ENCODE measurements at places on chromosomes 2 and 18. TPM values are rescaled to one million over a fixed set of nuclear protein-coding genes. Genes with fewer than 3 reads are reported as not detected.

- no peak for DNase-seq
Observed at GRCh38 chr2:127650041-127650784, 4.3 kb downstream of the GPR17 start.

GRCh38 chr18:62464266-62464665 lies 58.6 kb upstream of the ZCCHC2 start:
- no peak for DNase-seq

DNA sequence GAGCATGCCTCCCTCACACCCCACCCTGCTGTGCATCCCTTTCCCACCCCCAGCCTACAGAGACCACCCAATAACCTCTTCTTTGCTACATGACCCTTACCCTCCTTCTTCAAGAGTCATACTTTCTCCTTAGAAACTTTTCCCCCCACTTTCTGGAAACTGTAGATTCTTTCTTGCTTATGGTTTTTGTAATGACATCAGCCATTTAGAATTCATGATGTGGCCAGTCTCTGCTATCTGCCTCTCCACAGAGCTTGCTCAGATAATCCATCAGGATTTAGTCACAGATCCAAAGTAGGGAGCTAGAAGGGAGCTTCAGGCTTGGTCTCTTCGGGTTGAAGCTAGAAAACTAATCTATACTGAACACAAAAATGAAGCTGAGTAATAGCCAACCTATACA lies 36.5 kb downstream of the GALM start:
- no peak for DNase-seq

GRCh38 chr2:138086576-138086975 lies 122.3 kb downstream of the HNMT start:
- DNase-seq: no peak

- no peak for DNase-seq
Observed at GRCh38 chr2:196249860-196250259, 78.5 kb upstream of the STK17B start.

GRCh38 chr2:101521487-101521886 lies 46.6 kb upstream of the RFX8 start:
- DNase-seq: no peak

- DNase-seq: no peak
Observed at GRCh38 chr2:157432475-157433106, 11.3 kb downstream of the CYTIP start.

DNA sequence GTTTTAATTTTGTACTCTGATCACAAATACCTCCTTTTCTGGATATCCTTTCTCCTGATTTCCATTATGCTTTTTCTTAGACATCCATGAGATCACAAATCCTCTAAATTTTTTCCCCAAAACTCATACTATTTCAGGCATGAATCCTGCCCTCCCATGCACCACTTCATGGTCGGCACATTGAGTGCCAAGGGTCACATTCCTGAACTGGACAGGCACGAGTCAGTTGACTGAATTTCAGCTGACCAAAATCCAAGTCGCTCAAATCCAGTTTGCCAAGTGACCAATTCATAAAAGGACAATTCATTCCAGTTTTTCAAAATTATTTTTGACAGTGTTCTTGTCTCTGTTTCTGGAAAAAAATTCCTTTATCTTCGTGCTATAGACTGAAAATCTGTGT lies 22.1 kb downstream of the DYNAP start:
- no peak for DNase-seq

DNA sequence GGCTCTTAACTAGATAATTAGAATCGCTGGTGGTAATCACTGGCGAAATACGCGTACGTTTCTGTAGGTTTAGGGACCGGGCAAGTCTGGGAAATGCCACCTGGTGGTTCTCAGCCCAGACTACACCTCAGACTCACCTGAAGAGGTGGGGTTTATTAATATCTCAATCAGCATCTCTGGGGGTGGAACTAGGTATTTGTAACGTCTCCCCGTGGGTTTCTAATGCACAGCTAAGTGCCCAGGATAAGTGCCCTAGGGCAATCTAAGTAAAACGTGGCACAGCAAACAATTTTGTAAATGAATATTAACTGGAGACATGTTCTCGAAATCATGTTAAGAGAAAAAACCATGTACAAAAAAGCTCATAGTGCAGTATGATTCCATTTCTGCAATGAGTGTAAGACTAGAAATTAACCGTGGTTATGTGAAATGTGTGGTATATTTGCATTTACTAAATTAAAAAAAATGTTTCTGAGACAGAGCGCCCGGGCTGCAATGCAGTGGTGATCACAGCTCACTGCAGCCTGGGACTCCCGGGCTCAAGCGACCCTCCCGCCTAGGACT lies 760 bp upstream of the CNOT11 start:
- peak; percentile 70 for DNase-seq

DNA sequence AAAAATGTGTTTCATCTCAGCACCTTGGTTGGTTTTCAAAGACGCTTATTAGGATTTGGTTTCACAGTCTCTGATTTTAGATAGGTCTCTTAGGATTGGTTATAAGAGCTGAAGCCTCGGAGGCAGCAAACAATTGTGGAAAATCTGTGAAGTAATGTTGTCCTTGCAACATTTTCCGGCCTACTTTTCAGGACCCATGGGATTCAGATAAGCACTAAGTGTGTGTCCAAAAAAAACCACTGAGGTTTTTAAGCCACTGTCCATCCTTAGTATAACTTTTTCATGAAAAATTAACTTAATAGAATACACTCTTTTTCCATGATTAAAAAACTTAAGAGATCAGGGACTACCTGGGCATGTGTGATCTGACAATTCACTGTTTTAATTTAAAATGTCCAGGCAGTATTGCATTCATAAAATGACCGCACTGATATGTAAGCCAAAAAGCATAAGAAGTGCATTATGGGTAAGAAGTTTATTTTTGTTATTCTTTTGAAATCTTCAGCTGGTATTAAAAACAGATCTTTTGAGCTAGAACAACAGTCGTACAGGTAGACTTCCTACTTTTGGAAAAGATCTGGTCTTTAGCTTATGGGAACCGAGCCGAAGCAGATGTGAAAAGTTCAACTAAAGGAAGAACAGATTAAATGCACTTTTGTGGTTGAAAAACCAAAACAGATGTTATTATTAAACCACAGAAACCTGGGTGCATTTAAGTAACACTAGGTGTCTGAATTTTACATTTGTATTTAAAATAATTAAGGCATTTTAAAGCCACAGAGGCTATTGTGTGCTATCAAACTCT lies 479.4 kb upstream of the ZEB2 start:
- no peak for DNase-seq

DNA sequence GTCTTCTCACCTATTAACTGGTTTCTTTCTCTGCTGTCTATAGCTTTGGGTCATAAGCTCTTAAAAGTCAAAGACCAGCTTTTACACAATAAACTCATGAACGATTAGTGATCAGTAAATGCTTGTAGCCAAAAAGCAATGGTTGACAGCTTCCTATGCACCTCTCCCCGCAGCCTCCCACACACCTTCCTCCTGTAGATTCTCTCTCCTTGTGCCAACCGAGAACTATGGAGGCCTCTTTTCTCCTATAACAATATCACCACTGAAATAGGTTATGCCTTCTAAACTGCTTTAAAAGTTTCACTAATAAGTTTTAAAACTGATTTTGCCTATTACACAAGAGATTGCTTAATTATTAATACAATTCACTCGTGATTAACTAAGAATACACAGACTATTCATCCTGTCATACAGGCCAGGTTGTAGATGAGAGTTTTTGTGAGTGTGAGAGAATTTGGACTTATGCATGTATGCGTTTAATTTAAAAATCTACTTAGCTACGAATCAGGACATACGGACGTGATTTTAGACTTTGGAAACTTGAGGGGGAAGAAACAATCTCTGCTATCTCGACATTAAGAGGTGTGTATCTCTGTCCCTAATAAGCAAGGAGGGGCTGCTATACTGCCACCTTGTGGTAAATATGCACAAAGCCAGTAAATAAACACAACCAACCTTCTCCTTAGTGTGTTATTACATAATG lies 229.1 kb upstream of the RBBP8 start:
- peak; percentile 71 for DNase-seq

DNA sequence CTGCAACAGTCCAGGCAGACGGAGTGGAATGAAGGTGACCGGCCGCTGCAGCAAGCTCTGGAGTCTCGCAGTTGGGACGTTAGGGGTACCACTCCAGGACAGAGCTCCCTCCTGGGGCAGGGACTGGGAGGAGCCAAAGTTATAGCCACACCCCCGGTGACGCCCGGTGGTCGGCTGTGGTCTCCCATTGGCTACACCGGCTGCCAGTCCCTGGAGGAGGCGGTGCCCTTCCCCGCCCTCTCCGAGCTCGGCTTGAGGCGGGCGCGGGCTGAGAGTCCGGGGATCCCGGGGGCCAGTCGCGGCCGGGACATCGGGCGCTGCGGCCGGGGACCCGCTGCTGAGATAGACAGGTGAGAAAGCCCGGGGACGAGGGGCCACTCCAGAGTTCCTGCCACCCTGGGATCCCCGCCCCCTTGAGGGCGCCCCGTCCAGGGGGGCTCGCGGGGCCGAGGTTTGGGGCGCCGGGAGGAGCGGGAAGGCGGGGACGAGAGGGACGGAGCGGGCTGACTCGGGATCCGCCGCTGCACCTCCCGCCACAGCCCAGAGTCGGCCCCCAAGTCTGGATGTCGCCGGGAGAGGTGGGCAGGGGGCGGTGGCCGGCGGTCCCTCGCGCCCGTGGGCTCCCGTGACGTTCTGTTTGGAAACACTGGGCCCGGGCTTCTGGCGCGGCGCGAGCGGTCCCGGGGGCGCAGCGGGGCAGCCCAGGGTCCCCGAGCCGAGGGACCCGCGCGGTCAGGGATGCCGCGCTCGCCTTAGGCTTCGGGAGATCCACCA lies at the start of gene PLEKHH2:
Gene PLEKHH2, plus strand, starts transcription at position 231 of the 774 bp plus-strand sequence. CDS start 7,414 bp downstream, outside the sequence.
- peak; percentile 90 for DNase-seq

- DNase-seq: no peak
Observed at GRCh38 chr2:86011449-86011941, 94.2 kb downstream of the POLR1A start.

- DNase-seq: no peak
Observed at GRCh38 chr2:189217541-189217940, 38.0 kb upstream of the COL5A2 start.

DNA sequence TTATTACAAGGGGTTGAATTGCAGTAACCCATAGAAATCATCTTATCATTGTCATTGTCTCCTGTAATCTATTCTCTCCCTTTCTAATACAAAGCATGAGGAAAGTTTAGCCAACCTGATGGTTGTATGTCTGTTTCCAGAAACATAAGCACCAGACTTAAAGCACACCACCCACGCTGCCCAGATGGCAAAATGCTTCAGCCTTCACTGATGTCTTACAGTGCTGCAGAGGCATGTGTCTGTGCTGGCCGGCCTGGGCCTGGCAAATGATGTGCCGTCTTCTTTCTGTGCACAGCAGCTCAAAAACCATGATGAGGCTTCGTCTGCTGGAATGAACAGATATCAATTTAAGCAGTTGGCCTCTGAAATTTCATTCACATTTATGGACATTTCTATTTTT lies 443.0 kb upstream of the RGPD4 start:
- DNase-seq: no peak

DNA sequence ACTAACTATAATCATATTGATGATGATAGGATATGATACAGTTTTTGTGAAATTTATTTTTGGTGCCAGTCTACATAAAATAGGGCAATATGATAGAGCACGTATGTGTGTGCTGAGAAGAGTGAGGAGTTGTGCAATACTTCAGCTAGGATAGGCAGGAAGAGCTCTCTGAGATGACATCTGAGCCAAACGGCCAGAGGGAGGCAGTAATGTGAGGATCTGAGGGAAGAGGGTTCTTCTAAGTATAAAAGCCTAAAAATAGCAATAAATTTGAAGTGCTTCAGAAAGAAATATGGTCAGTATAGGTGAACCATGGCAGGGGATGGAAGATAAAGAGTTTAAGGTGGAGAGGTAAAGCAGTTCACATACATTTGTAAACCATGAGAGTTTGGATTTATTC lies 102.5 kb downstream of the OLA1 start:
- DNase-seq: no peak

- no peak for DNase-seq
Observed at GRCh38 chr2:12979066-12979465, 262.3 kb downstream of the TRIB2 start.

DNA sequence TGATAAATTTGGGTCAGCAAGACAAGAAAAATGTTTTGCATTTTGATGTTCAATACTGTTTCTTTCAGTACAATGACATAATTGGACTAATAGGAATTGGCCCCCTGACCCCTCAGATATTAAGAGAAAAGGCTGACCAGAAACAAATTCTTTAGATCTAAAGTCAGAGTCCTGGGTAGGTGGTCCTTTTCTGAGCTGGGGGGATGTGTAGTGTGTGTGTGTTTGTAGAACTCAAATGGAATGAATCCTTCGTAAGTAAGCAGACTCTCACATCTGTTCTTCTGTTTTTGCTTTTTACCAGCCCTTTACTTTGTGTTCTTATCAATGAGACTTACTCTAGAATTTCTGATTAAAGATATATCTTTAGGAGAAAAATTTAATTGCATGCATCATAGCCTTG lies 327.7 kb downstream of the TGIF1 start:
- DNase-seq: no peak

DNA sequence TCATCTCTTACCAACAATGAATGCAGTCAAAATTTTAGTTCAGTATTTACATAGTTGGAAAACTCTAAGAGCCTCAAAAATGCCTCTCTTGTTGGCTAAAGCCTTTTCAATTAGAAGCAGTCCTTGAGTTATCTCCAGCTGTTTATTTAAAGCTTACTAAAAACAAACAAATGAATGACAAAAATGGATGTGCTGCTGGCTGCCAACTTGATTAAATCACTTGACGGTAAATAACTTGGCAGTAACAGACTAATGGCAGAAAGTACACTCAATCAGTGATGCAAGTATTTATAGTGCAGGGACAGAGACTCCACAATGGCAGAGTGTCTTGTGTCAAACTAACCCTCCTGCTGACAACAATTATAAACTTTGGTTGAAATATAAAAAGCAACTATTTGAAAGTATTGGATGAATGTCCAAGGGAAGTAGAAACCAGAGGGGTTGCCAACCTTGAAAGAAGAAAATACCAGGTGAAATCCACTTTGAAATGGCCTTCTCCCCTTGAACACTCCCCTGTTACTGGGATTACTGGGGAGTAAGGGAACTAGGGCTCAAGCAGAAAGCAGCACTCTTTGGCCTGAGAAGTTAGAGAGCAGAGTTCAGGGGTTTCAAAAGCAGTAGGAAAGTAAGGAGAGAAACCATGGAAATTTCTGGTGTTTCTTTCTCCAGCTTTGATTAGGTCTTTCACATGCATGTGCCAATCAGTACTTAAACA lies 245.2 kb upstream of the SPHKAP start:
- no peak for DNase-seq

- DNase-seq: no peak
Observed at GRCh38 chr2:222427646-222428301, 3.4 kb downstream of the SGPP2 start.

GRCh38 chr2:47735136-47735869 lies 47.6 kb upstream of the MSH6 start:
- DNase-seq: no peak

Gene ZFAND2B
- polyA plus RNA-seq: 40.3 TPM

Gene ATP6V1B1
- polyA plus RNA-seq: 2.4 TPM

Gene DSG4
- polyA plus RNA-seq: not detected

Gene SLC30A3
- 7.4 TPM for polyA plus RNA-seq

Gene CHPF
- 41.6 TPM for polyA plus RNA-seq

Gene FLACC1
- polyA plus RNA-seq: not detected

Gene HOXD9
- 8.9 TPM for polyA plus RNA-seq

Gene SIGLEC15
- 6.3 TPM for polyA plus RNA-seq

Gene ANKRD29
- polyA plus RNA-seq: 1.2 TPM

Gene TNFAIP6
- polyA plus RNA-seq: 0.85 TPM

All from brain (organoid and tissue), 16 donors.